Activated CD4-positive, alpha-beta memory T cell treated with anti-CD3 and anti-CD28 coated beads, Interleukin-2, amount 10 ng/mL, durations not matched to agents 7 days and 5 days (primary cell): ENCODE measurements at places on chromosomes 7 and 10. TPM values are rescaled to one million over a fixed set of nuclear protein-coding genes. Genes with fewer than 3 reads are reported as not detected.

Gene SEMA3C
- not detected for total RNA-seq

Gene ABCF2
- total RNA-seq: 27.6 TPM

Gene FAM180A
- total RNA-seq: not detected

Gene MACC1
- 0.20 TPM for total RNA-seq

Gene SLC26A5
- total RNA-seq: not detected

Gene GRID2IP
- total RNA-seq: 0.15 TPM

Gene HMX3
- total RNA-seq: not detected

Gene PNLIPRP1
- not detected for total RNA-seq

Gene PRKAR1B
- total RNA-seq: 13.1 TPM

Gene PRLHR
- total RNA-seq: not detected

Gene H2BK1
- not detected for total RNA-seq

Gene ABCB1
- total RNA-seq: 9.8 TPM

Gene FAM25C
- total RNA-seq: not detected

Gene HKDC1
- total RNA-seq: 4.1 TPM

Gene SUN3
- not detected for total RNA-seq

Gene CPA5
- total RNA-seq: not detected

Gene MEIG1
- 1.3 TPM for total RNA-seq

Gene DAGLB
- total RNA-seq: 16.5 TPM

Gene MMS19
- 66.3 TPM for total RNA-seq

Gene LRGUK
- total RNA-seq: not detected

Gene NAT16
- total RNA-seq: not detected

Gene ZNF862
- total RNA-seq: 31.4 TPM

Gene TSPAN15
- 9.0 TPM for total RNA-seq

Gene SYT15B
- 0.20 TPM for total RNA-seq

Gene COL28A1
- not detected for total RNA-seq

Gene ZSCAN25
- total RNA-seq: 27.7 TPM

Gene SCIN
- 0.23 TPM for total RNA-seq

Gene CTAGE8
- not detected for total RNA-seq

Gene CHRM2
- total RNA-seq: not detected

Gene TAF3
- 13.0 TPM for total RNA-seq

Gene MIOS
- total RNA-seq: 22.8 TPM

Gene WDR86
- 0.50 TPM for total RNA-seq

Gene IFT22
- 6.6 TPM for total RNA-seq

Gene CHST15
- total RNA-seq: 0.10 TPM

Gene CCL26
- not detected for total RNA-seq

Gene CD36
- total RNA-seq: not detected

Gene HOXA5
- total RNA-seq: not detected

Gene PDE6C
- not detected for total RNA-seq
